ENCODE measurements at places on chromosomes 16 and 17.

GRCh38 chr17:12242345-12242954 lies 221.8 kb downstream of the MAP2K4 start:
- DNase-seq: no peak

DNA sequence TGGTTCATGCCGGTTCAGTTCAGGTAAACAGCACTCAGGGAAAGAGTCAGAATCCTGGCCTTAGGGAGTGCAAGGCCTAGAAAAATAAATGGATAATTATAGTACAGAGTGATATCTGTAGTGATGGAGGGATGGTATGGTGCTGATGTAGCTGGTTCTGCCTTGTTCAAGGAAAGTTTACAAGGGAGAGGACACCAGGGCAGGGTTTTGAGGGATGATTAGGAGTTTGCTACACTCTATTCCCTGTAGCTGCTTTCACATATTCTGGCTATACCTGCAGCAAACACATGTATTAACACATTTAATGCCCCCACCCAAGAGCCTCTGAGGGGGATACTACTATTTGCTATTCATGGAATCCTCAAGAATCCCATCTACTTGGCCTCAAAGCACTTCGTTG lies 1.7 kb upstream of the NOS2 start:
- DNase-seq: no peak

DNA sequence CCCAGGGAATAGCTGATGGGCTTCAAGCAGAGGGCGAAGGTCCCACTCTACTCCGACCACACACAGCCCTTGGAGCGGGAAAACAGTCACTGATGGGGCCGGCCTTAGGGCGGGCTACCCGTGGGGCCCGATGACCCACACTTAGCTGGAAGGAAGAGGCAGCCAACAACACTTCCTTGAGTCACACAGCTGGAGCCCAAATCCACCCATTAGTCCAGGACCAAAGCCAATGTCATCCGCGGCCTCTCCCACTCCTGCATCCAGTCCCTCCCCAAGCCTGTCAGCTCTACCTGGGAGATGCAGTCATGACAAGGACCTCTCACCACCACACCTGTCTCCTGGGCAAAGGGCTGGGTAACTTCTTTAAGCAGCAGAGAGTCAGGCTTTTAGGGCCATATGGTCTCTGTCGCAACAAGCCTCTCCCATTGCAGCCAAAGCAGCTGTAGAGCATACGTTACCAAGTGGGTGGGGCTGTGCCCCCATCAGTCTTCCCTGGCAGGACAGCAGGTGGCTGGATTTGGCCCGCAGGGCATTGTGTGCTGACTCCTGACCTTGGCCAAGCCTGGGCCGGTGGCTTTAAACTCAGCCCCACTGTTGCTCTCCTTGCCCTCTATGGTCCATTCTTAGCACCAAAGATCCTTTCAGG lies 110.7 kb downstream of the SOCS1 start:
- peak; percentile 60 for DNase-seq

- DNase-seq: peak; percentile 84
Measured at GRCh38 chr17:74199306-74200092, 4.0 kb upstream of the RPL38 start.

GRCh38 chr17:1153795-1154546 lies 25.8 kb downstream of the ABR start:
- peak; percentile 88 for DNase-seq

DNA sequence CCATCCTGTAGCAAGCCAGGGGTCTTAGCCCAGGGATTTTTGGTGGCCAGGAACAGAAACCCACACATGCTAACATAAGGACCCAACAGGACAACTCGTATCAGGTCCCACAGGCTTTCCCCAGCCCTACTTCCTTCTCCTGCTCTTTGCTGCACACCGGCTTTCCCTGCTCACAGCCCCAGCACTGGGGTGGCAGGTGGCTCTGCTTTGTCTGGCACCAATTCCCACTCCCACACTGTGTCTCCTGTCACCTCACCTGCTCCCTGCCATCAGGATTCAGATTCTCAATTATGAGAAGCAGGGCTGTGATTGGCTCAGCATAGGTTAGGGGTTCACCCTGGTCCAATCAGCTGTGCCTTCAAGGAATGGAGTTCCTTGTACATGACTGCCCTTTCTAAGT lies 94.1 kb downstream of the TMEM132E start:
- no peak for DNase-seq

DNA sequence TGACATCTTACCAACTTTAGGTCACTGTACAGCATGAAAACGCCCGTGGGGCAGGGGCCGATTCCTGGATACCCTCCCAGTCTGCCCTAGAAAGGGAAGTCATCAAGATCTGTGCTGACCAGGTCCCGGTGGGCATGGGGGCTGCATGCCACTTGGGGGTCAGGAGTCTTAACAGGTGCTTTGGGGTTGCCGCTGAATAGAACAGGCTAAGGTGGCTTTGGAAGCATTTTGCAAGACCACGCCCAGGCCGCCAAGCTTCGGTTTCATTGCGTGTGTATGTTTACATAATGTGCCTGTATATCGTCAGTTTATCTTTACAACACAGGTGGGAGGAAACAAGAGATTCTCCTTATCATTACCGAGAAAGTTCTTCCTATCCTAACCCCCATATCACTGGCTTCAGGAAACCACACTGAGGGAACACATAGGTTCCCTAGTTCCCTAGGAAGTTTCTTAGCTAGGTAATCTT lies 13.3 kb upstream of the USP36 start:
- DNase-seq: peak; percentile 67

DNA sequence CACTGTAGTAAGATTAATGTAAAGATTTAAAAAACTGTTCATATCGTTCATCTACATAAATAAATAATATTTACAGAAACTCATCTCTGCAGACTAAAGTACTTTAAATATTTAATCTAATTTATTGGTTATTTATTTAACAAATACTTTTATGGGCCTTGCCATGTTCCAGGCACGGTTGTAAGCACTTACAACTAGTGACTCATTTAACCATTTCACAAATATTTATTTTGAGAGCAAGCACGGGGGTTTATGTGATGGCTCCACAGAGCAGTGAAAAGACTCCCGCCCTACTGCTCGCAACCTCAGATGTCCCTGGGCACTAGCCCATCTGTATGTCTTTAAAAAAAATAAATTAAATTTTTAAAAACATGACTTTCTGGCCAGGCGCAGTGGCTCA lies 575.9 kb downstream of the WWOX start:
- no peak for DNase-seq

DNA sequence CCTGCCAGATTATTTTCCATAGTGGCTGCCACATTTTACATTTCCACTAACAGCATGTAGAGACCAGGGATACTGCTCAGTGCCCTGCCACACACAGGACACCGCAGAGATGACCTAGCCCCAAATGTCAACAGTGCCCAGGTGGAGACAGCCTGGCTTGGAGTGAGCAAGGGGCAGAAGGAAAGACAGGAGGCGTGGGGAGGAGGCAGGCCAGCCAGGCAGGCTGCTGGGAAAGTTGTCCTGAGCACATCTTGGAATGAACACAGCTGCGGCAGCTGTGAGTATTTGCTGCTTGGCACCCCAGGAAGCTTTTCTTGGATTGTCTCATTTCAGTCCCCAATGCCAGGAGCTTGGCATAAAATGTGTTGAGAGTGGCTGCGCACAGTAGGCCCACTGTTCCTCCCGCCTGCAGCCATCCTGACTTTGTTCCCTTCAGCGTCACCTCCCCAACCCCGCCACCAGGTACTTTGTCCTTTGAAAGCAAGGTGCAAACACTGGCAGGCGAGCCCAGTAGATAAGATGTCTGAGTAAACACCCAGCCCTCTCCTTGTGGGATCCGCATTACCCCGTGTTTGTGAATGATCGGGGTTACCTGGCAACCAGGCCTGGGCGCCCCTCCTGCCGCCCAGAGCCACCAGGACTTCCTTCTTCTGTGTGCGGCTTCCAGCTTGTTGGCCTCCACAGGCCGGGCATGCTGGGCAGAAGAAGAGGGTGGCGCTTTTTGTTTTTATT lies 114.0 kb downstream of the CMIP start:
- peak; percentile 78 for DNase-seq

DNA sequence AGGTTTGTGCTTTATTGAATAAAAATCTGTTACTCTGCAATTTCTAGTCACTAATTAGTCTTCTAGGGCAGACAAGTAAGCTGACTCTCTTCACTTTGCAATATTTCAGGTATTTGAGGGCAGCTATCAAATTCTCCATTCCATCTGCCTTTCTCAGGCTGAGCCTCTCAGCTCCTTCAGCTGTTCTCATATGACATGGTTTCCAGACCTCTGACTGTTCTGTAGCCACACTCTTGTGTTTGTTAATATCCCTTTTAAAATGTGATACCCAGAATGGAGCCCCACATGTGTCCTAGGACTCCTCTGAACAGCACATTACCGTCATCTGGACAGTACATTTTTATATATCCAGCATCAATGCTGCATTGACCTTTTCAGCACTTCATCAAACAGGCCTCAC lies 46.1 kb upstream of the MTMR4 start:
- no peak for DNase-seq

DNA sequence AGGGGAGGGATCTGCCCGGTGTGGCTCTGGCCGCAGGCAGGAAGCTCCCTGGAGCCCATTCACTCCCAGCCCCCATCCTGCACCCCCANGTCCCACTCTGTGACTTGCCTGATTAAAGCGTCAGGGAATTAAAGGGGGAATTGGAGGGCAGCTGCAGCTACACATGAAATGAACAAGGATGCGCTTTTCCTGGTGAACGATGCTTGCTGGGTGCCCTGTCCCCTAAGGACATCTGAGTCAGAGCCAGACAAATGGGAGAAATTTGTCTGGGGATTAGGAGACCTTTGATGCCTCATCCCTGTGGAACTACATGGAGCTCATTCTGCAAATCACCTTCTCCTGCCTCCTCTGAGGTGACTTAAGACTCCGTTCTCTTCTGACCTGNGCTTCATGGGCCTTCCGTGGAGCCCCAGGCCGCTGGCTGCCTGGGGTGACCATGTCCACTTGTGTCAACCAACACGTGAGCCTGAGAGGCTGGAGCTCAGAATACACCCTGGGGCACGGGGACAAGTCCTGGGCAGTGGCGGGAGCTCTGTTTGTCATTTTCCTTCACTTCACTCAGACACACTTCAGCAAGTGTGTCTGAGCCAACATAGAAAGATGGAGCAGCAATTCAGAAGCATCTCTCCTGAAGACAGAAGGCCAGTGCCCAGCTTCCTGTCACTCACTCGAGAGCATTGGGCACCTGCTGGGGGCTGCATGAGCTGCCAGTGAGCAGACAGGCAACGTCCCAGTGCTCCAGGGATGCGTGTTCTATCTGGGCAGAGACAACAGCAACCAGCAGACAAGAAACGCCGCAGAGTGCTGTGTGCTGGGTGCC lies 54.1 kb downstream of the METRNL start:
- no peak for DNase-seq

DNA sequence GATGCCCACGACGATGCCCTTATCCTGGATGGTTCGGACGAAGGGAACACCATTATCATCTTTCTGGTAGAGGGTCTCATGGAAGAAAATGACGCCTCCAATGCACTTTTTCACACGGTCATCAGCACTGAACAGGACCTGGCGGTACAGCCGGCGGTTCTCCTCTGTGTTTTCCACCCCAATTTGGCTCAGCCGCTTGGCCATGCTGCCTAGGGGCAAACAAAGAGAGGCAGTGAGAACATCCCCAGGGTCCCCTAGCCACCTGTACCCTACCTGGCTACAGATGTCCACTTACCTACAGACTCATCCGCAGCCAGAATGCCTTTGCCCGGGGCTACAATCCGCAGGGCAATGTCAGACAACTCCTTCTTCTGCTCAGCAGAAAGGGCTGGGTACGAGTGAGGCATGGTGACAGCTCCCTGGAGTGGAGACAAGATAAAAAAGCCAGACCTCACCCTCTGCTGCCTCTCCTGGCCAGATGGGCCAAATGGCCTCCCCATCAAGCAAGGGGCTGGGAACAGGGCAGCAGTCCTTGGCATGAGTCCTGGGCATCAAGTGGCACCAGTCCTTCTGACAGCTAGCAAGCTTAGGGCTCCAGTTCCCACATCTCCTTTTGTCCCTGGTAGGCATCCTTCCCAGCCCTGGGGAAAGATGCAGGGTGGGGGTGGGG lies 1.4 kb downstream of the ALDOC start:
- peak; percentile 74 for DNase-seq

DNA sequence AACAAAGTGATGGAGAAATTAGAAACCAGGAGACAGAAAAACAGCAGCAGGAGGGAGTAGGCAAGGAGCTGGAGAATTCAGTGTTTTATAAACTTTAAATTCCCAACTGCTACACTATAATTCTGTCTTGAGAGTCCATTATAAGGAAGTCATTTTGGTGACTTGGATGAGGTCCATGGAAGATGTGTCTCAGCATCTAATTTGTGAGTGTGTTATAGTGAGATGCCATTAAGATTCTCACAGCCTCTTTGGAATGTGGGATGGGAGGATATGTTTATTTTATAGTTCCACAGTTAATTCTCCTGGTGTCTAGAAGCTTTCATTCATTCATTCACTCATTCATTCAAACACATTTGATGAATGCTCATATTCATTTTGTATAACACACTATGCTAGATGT lies 206.0 kb upstream of the MYOCD start:
- no peak for DNase-seq

DNA sequence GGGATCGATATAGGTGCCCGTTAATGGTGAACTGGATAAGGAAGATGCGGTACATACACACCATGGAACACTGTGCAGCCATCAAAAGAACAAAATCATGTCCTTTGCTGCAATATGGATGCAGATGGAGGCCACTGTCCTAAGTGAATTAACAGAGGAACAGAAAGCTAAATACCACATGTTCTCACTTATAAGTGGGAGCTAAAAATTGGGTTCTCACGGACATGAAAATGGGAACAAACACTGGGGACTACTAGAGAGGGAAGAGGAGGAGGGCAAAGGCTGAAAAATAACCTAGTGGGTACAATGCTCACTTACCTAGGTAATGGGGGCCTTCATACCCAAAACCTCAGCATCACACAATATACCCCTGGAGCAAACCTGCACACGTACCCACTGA lies 302.6 kb downstream of the XYLT1 start:
- no peak for DNase-seq

GRCh38 chr17:45946841-45947256 lies 52.2 kb upstream of the STH start:
- no peak for DNase-seq

GRCh38 chr17:78759969-78760352 lies 22.1 kb downstream of the CYTH1 start:
- no peak for DNase-seq

- DNase-seq: no peak
Measured at GRCh38 chr16:820748-821147, 20.2 kb upstream of the GNG13 start.

Measured in Right ventricle myocardium inferior (tissue), 1 donor.